ENCODE measurements at places on chromosomes 16 and 17.
A peak's percentile ranks its signal among the peaks of the same experiment; 100 is the strongest.

GRCh38 chr17:12665263-12666210, at the start of gene MYOCD:
MYOCD (plus strand) TSS chr17:12665890; CDS start chr17:12666189, 299 bp downstream.
- DNase-seq, result peak; percentile 82

- no peak for DNase-seq
Measured at GRCh38 chr16:75304521-75305363, 53.3 kb upstream of the BCAR1 start.

- no peak for DNase-seq
Measured at GRCh38 chr17:78961571-78961970, 18.2 kb downstream of the LGALS3BP start.

GRCh38 chr17:37706446-37706845, 38.4 kb downstream of the HNF1B start:
- DNase-seq, result no peak

DNA sequence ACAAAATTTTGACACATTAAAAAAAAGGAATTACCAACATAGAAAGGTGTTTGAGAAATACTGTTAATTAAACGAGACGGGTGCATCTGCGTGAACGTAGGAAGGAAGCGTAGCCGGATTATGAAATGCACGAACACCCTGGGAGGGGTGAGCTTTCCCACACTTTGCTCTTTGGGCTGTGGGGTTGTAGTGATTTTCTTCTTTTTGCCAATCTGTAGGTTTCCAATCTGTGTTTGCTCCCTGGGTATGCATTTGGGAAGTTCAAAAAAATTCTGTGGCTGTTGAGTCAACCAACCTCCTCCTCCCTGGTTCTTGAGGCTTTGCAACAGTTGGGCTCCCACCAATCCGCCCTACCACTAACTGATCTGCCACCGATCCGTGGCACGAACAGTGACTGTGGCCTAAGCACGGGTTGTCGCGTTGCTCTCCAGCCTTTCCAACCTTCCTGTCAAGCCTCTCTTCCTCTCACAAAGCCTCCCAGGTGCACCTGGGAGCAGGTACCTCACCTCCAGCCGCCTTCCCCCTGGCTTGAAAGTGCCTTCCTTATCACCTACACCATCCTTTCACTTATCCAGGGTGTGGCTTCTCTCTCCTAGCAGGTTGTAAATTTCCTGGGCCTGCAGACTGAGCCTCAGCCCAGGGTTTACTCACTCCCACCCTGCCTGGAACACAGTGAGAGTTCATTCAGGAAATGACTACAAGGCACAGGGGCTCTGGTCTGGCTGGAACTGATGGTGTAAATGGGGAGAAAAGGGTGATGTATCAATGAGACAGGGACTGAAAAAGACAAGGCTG, 16.6 kb downstream of the RTN4RL1 start:
- DNase-seq, result no peak

DNA sequence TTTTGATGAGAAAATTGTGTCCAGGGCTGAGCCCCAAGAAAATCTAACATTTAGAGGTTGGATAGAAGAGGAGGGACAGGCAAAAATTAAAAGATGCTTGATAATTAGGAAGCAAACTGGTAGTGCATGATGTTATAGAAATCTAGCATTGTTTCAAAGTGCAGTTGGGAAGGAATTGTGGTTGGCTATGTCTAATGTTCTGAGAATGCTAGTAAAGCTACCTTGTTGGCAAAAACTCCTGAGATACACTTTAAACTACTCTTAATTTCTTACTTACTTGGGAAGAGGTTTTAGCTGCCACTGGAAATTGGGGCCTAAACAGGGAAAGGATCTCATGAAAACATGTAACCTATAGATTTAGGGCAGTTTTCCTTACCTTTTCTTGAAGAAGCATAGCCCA, 48.3 kb downstream of the MAP2K4 start:
- no peak for DNase-seq

GRCh38 chr16:68487203-68487514, 38.9 kb upstream of the SMPD3 start:
- no peak for DNase-seq

- DNase-seq, result no peak
Measured at GRCh38 chr17:56636265-56636664, 42.8 kb downstream of the NOG start.

DNA sequence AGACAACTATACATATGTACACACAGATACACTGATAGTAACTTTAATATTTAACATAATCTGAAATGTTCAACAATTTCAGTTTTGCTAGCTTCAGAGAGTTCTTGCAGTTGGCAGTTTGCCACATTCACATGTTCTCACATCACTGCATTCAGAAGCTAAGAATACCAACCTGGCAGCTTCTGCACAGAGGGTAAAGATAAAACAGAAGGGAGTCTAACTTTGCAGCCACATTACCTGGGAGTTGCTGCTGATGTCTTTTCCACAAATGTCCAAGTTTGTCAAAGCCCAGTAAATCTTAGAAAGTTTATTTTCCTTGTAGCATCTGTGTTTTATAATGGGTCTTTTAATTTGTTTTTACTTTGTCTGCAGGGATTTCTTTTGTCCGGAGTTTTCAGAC, 332.0 kb downstream of the BCAS3 start:
- DNase-seq, result peak; percentile 35

- no peak for DNase-seq
Measured at GRCh38 chr17:39357986-39358385, 43.4 kb downstream of the FBXL20 start.

DNA sequence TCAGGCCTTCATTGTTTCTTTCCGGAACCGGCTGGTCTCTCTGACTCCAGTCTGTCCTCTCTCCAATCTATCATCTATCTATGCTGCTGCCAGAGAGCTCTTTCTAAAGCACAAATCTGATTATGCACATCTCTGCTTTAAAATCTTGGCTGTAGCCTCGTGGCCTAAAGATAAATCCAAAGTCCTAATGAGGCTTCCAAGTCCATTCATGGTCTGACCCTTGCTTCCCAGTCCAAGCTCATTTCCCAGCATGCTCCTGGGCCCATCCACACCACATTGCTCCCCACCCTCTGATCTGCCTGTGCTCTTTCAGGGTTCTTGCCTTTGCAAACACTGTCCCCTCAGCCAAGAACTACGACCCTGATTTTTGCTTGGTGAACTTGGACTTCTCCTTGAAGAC, 21.5 kb upstream of the PHB1 start:
- no peak for DNase-seq

DNA sequence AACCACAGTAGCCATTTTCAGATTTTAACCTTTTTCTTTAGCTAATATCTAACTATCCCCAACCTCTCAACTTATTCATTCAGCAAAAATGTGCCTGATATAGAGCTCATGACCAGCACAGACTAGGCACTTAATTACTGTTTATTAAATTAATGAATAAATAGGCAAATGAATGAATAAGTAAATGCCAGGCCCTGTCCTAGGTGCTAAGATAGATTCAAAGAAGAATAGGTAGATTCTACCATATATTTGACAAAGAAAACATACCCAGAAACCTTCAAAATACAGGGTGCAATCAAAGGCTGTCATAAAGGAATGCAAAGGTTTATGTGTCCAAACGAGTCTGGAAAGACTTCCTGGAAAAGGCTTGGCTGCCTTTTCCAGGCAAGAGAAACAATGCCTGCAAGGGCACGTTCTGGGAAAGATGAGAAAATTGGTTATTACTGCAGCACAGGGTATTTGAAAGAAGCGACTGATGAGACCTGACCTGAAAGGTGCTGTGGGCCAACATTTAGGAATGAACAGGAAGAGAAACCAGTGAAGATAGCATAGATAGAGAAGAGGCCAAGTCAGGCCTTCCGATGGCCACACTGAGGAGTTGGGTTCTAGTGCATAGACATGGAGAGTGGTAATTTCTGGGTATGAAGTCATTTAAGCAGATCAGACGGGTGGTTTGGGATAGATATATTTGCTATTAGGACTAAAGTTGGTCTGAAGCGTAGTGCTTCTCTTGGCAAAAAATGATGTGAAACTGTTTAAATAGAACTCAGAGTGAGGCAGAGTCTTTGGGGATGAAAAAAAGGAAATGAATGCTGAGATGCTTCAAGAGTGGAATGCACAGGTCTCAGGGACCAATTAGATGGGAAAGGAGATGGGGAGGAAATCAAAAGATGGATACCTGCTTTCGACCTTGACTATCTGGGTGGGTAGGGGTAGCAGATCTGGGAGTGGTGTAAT, 11.4 kb upstream of the CCL2 start:
- no peak for DNase-seq

- no peak for DNase-seq
Measured at GRCh38 chr16:75294773-75295459, 43.5 kb upstream of the BCAR1 start.

DNA sequence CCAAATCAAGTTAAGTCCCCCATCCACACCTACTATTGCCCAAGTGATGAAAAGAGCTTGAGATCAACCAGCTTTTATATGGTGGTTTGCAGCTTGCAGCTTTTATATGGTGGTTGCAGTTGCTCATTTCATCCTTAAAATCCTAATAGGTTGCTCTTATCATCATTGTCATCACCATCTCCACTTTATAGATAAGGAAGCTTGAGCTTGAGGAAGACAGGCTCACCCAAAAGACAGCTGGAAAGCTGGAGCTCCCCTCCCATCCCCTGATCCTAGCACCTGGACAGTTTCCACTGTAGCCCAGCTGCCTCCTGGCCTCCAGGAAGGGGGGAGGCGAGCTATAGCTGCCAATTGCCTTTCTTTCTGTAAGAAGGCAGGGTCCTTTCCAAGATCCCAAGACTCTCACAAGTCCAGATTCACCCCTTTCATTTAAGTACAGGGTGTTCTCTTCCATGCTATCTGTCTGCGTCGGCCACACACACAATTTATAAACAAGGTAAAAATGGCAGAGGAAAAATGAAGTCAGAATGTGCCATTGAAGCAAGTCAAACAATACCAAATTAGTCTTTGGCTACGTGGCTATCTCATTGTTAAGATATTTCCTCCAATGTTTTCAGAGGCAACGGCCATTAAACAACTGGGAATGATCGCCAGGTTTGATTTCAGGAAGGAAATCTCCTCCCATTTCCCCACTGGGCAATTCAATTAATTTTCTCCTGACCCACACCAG, 63.3 kb downstream of the PECAM1 start:
- DNase-seq, result no peak

GRCh38 chr16:56603589-56603988, 4.8 kb upstream of the MT2A start:
- DNase-seq, result no peak

- peak; percentile 64 for DNase-seq
Measured at GRCh38 chr16:89395150-89396142, 94.9 kb downstream of the ANKRD11 start.

- DNase-seq, result no peak
Measured at GRCh38 chr17:83067718-83068261, 11.6 kb upstream of the METRNL start.

DNA sequence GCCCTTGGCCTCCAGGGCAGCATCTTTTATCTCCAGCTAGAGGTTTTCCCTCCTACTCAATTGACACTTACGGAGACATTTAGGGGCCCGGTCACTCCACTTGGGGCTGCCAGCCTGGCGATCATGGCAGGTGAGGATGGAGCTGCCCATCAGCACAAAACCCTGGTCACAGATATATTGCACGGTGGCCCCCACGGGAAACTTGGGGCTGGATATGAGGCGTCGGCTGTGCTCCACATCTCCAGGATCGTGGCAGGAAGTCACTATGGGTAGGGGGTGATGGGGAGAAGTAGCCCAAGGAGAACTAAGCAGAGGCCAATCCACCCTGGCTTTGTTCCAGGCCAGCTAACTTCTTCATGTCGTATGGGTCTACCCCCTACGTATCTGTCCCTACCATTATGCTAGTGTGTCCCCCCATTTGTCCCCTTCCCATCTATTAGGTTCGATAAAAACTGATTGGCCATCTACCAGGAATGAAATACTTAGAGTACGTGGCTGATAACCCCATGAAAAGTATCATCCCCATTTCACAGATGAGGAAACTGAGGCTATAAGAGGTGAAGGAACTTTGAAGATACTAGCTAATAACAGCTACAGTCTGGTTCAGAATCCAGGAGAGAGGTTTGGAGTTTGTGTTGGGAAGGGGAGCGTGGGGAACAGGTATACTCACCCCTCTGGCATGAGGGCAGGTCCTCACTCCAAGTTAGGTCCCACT, 6.1 kb upstream of the PHF12 start:
- DNase-seq, result no peak

DNA sequence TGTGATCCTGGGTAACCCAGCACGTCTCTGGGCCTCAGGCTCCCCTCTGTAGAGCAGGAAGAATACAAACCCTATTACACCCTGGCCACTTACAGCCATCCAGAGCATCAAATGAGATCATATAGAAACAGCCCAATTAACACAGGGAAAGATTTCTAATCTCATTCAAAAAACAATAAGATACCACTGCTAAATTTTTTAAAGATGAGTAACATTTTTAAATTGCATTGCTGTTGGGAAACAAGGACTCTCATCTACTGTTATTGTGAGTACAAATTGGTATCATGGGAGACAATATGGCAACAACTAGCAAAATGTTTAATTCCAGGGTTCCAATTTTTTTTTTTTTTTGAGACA, 41.1 kb downstream of the SRL start:
- no peak for DNase-seq

- DNase-seq, result no peak
Measured at GRCh38 chr16:76278980-76279379, 1.8 kb downstream of the CNTNAP4 start.

DNA sequence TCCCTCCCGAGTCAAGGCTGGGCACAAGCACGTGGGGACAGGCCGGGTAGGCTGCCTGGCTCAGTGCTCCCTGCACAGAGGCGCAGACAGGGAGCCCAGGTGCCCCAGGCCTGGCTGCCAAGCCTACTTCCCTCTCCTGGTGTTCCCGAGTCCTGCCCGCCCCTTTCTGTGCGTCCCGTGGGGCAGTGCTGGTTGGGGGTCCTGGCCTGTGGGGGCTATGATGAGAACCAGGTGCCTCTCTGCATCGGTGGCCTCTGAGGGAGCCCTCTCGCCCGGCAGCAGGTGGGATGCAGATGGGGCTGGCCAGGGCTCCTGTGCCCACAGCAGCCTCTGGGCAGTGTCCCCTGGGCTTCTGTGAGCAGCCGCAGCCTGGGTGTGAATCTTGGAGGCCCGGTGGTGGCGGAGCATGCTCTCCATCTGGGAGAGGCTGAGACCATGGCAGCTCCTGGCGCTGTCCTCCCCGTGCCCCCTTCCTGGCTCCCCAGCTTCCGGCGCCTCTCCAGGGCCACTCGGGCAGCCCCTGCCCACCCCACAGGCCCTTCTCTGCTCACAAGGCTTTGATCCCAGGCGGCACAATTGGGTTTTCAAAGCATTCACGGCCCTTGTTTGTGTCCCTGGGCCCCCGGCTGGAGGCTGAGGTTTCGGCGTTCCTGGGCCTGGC, 7.2 kb downstream of the CENPX start:
- DNase-seq, result no peak

GRCh38 chr16:77711775-77712174, 10.5 kb upstream of the NUDT7 start:
- no peak for DNase-seq

Data from right kidney (tissue), 9 donors.